KBM-7 (cell line): ENCODE measurements at places on chromosomes 3 and 15.

GRCh38 chr3:184846496-184846895, 34.5 kb downstream of the VPS8 start:
- DNase-seq: no peak

DNA sequence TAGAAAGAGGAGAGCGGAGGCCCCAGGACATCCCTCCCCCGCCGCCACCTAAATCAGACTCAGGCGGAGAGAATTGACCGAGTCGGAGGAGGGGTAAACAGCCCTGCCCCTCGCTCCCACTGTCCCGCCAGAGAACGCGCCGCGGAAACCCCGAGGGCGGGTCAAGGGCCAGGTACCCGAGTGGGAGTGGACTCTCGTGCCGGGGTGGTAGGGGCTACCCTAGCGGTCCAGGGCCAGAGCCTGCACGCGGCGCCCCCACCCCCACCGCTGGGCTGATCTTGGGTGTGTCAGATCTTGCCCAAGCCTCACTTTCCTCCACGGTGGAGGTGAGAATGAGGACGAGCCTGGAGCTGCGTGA, 19.0 kb downstream of the SPATA12 start:
- no peak for DNase-seq

DNA sequence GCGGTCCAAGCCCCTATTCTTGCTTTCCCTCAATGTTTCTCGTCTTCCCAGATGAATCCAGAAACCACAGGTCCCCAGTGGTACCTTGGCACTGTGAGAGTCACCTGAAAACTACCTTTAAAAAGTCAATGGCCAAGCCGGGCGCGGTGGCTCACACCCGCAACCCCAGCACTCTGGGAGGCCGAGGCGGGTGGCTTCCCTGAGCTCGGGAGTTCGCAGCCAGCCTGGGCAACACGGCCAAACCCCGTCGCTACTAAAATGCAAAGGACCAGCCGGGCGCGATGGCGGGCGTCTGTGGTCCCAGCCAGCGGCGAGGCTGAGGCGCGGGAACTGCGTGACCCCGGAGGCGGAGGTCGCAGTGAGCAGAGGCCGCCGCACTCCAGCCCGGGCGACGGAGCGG, 285.9 kb downstream of the CHL1 start:
- no peak for DNase-seq

DNA sequence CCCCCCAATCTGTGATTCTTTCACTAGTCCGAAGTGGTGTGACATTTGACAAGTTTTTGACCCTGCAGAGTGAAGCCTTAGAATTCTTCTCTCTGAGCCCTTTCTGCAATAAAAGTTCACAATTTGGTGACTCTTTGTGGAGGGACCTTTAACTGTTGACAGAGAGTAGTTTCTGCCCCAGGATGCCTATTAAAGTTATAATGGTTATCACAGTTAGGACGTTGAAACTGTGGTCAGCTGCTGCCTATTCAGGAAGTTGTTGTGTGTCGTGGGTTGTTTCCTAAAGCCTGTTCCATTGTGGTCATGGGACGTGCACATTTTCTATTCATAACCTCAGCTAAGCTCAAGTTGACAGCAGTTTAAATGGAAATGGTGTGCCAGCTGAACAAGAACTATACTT, 274.5 kb downstream of the NEK10 start:
- peak; percentile 37 for DNase-seq

- no peak for DNase-seq
Measured at GRCh38 chr3:149366941-149367840, 10.3 kb downstream of the TM4SF1 start.

GRCh38 chr3:146342989-146343388, 92.1 kb upstream of the PLSCR4 start:
- DNase-seq: no peak

DNA sequence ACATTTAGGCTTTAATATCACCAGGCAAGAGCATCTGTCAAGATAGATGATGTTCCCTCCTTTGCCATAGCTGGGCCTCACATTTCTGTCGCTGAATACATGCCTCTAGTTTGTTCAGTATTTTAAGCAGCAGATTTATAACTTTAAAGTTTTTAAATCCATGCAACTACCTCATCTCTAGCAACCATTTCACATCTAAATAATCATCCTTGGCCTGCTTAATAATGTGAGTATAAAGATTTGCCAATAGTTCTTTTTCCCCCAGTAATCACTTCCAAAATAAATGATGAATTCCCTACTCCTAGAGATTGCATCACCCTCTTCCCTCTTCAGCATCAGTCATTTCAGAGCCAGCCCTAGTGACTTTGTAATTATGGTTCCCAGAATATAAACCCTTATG, 36.2 kb upstream of the FILIP1L start:
- no peak for DNase-seq

DNA sequence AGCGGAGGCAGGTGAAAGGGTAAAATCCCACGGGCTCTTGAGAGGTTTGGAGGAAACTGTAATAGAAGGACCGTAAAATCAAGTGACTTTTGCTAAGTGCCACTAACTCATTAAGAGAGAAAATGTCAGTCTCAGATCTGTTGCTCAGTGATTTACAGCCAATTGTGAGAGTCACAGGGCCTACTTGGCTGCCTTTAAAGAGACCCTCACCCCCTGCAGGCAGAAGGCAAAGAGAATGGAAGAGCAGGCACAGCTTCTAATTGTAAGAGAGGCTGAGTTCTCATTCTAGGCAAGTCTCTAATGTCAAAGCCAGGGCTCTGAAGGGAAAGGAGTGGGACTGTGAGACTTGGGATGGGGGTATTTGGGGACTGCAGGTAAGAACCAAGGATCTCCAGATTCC, 9.3 kb upstream of the SYNM start:
- DNase-seq: no peak

GRCh38 chr3:43054754-43055153, 51.1 kb downstream of the POMGNT2 start:
- DNase-seq: no peak
